Upper lobe of right lung (tissue), 1 donor: ENCODE measurements at places on chromosomes 2 and 18.

DNA sequence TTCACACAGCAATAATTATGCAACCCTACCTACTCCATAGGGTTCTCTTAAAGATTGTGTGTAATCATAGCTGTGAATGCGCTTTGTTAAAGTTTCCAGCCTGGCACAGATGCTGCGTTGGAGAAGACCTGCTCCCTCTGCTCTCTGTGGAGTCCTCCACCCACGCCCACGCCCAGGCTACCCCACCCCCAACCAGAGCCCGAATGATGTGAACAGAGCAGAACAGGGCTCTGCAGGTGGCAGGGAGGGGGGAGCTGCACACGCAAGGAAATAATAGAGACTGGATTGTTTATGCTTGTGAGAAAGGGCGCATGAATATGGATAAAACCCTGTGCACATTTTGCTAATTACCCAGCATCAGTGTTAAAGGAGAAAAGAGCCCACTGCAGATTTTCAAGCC, 447.5 kb downstream of the BCL11A start:
- no peak for DNase-seq

DNA sequence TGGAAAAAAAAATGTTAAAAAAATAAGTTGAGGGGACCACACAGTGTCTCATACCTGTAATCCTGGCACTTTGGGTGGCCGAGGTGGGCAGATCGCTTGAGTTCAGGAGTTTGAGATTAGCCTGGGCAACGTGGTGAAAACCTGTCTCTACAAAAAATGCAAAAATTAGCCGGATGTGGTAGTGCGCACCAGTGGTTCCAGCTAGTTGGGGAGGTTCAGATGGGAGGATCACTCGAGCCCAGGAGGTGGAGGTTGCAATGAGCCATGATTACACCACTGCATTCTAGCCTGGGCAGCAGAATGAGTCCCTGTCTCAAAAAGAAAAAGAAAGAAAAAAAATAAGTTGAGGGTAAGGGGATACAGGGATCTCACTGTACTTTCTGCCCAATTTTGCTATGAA, 6.1 kb upstream of the KYNU start:
- no peak for DNase-seq

DNA sequence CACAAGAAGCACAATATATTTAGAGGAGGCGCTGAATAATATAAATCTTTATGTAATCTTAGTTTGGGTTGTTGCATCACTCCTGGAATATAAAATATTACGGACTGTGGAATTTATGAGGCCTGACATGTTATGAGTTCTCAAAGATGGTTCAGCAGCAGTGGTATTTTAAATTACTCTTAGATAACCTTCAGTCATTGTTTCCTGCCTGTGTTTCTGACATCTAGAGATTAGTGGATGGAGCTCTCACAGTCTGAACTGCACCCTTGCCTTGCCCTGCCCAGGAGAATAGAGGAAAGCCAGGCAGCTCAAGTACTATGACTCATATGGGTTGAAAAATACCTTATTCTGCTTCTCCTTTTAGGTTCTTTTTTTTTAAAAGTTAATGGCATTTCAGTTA, 70.0 kb downstream of the ACSL3 start:
- DNase-seq, result no peak

- DNase-seq, result no peak
Measured at GRCh38 chr18:35432565-35433001, 55.4 kb upstream of the ZNF396 start.

GRCh38 chr2:6297238-6297637, 568.5 kb downstream of the CMPK2 start:
- no peak for DNase-seq

GRCh38 chr2:54954705-54955357, 95.4 kb downstream of the RTN4 start:
- DNase-seq, result no peak

GRCh38 chr2:65450393-65450792, 18.0 kb upstream of the SPRED2 start:
- no peak for DNase-seq

GRCh38 chr18:79552696-79553095, 126.9 kb upstream of the CTDP1 start:
- peak; percentile 52 for DNase-seq

- peak; percentile 81 for DNase-seq
Measured at GRCh38 chr2:120735746-120736170, at the start of gene GLI2. Gene GLI2 (plus strand): TSS chr2:120735868. CDS start chr2:120797321, 61,453 bp downstream.

DNA sequence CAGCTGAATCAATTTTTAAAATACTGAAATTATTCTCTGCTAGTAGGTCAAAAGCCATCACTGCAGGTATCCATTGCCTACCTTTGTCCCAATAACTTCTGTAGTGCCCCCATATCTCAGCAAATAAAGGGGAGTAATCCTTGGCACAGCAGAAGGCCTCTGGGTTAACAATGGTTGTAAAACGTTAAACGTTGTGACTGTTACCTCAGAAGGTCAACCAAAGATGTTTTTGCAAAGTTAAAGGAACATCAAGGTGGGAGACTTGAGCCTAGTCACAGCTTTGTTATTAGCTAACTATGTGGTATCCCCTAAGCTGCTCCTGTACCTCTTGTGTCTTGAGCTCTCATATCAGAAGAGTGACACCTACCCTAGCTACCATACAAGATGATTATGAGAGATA, 60.5 kb downstream of the COX7A2L start:
- DNase-seq, result no peak

DNA sequence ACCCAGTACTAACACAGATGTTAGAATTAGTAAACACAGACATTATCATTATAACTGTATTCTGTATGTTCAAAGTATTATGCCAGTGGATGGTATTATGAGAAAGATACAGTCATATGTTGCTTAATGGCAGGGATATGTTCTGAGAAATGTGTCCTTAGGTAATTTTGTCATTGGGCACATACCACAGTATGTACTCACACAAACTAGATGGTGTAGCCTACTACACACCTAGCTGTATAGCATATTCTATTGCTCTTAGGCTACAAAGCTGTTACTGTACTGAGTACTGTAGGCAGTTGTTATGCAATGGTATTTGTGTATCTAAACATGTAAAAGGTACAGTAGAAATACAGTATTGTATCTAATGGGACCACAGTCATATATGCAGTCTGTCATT, 53.8 kb downstream of the GTF3C3 start:
- no peak for DNase-seq

GRCh38 chr18:28916456-28916855, 739.5 kb upstream of the CDH2 start:
- DNase-seq, result no peak

DNA sequence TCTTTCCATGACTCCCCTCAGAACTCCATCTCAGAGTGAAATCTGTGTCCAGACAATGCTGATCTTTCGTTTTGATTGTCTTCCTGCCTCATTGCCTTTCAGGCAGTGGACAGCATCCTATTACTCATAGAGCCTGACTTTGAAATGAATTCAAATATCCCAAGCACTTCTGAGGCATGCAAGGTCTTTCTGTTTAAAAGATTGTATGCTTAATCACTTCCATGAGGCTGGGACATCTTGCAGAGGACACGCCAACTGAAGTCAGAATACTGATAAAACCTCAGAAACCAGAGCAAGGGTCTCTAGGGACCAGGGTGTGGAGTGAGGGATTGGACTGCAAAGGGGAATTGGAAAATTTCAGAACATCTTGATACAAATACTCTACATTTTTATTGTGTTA, 836.5 kb upstream of the ID2 start:
- no peak for DNase-seq

DNA sequence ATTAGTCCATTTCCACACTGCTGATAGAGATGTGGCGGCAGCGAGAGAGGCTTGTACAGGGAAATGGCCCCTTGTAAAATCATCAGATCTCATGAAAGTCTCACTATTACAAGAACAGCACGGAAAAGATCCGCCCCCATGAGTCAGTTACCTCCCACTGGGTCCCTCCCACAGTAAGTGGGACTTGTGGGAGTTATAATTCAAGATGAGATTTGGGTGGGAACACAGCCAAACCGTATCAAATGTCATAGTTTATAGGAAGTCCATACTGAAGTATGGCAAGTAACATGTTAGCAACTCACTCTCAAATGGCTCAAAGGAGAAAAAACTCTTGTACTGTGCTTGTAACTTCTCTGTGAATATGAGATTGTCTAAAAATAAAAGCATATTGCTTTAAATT, 56.1 kb downstream of the FARP2 start:
- no peak for DNase-seq

DNA sequence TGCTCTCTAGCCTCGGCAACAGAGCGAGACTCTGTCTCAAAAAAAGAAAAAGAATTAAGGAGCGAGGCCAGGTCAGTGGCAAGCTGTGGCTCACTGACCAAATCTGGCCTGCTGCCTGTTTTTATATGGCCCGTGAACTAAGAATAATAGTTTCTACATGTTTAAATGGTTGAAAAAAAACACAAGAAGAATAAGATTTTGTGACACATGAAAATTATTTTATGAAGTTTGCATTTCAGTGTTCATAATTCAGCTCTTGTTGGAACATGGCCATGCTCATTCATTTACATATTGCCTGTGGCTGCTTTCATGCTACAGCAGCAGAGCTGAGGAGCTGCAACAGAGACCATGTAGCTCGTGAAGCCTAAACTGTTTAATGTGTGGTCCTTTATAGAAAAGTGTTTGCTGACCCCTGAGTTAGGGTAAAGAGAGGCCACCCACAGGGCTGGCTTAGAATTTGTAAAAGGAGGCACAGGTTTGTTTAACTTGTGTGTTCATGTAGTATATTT, 59.5 kb downstream of the MFSD6 start:
- DNase-seq, result no peak

DNA sequence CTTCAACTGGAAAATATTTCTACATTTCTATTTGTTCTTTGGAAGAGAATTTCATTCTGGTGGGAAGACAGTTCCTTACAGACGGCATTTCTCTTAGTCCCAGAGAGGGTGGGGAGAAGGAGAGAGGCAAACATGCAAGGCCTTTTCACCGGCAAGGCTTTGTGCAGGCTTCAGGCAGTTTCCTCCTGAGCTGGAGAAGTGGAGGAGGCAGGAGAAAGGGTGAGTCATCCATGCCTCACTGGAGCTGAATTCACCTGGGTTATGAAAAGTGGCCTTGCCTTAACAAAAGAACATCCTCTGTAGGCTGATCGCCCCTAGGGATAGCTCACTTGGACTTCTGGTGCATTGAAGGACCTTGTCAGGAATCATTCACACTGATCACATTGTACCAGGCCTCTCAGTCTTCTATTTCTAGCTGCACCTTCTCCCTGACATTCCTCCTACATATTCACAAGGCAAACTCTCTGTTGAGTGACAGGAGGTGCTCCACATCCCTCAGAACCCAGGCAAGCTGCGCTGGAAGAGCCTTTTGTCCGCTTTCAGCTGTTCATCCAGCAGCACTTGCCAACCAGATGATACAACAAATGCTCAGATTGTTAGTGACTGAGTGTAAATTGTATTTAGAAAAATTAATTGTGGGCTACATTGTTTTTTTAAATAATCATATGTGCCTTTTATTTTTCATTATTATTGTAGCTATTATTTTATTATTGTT, 796.1 kb downstream of the DCDC2C start:
- DNase-seq, result no peak

- DNase-seq, result no peak
Measured at GRCh38 chr2:1628893-1629292, 115.4 kb downstream of the PXDN start.

DNA sequence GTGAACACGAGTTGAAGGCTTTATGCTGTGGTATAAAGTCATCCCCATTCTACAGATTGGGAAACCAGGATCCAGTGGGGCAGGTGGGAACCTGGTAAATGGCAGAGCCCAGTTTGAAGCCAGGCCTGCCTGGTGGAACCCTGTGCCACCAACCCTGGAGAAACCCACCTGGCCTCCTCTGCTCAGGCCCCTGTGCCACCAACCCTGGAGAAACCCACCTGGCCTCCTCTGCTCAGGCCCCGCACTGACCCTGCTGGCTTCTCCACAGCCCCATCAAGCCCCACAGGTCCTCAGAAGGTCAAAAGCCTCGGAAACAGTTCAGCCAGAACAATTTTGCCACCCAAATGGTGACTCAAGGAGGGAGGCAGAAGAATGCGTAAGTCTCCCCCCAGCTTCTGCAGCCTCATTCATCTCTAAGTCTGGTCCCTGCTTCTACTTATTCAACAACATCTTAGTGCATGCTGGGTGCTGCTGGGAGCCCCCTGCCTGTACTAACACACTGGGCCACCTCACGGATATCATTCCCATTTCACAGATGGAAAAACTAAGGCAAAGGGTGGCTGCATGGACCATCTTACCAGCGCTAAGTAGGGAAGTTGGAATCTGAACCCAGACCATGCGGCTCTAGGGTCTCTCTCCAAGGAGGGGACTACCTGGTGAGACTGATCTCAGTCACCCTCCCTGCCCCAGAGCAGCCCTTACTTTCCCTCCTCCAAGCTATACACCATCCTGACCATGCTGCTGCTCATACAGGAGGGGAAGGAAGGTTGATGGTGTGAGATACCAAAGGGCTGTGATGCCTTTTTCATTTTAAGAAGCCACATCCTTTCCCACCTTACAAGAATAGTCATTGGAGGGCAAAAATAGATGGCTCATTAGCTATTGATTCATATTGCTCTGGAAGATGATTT, 93.7 kb upstream of the ID2 start:
- DNase-seq, result peak; percentile 54

DNA sequence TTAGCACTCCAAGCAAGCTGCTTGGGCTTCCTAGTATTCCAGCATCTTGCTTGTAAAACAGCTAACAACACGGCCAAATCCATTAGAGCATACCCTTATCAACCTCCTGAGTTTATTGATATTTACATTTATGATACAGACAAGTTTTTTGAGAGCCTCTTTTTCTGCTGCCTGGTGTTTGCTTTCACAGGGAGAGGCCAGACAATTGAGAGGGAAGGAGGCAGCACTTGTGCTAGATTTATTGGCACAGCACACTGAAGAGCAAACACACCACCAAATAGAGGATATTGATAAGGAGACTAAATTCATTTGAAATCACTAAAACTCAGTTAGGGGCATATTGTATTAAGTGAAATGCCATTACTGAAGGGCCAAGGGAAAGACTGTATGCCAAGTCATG, 1142.3 kb upstream of the FANCL start:
- no peak for DNase-seq

GRCh38 chr2:24505534-24506275, 14.7 kb downstream of the NCOA1 start:
- no peak for DNase-seq

DNA sequence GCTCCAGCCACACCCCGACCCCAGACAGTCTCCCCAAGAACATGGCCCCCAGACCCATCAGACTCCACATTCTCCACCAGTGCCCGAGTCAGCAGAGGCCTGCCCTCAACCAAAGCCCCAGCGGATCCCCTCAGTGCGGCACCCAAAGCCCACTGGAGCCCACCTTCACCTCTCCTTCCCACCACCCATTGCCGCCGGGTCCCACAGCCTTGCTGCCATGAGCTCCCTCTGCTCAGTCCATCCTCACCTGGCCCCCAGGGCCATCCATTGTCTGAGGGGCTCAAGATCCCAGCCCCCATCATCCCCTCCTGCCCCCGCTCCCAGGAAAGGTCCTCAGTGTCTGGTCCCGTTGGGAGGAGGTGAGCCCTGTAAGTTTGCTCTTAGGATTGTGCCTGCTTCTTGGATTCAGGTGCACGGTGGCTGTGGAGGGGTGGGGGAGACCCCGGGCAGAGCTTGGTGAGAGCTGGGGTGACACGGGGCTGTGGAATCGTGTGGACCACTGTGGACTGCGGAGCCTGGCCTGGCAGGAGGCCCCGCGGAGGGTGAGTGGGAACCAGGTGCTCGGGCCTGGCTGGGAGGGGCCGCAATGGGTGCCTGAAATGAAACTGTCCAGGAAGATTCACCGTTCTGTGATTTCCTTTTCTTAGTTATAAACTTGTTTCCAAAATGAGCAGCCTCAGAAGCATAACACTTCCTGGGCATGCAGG, 32.7 kb upstream of the GPC1 start:
- DNase-seq, result peak; percentile 48

- DNase-seq, result no peak
Measured at GRCh38 chr2:108417254-108417653, 31.8 kb upstream of the GCC2 start.

GRCh38 chr2:43897492-43897891, 58.7 kb downstream of the ABCG8 start:
- DNase-seq, result no peak
